ENCODE measurements at places on chromosomes 12 and 14.

- no peak for DNase-seq
Measured at GRCh38 chr12:1747609-1748008, 56.7 kb downstream of the ADIPOR2 start.

GRCh38 chr14:97282210-97283004 lies 485.2 kb downstream of the VRK1 start:
- no peak for DNase-seq

GRCh38 chr12:67803278-67803993 lies 154.9 kb downstream of the DYRK2 start:
- DNase-seq = no peak

DNA sequence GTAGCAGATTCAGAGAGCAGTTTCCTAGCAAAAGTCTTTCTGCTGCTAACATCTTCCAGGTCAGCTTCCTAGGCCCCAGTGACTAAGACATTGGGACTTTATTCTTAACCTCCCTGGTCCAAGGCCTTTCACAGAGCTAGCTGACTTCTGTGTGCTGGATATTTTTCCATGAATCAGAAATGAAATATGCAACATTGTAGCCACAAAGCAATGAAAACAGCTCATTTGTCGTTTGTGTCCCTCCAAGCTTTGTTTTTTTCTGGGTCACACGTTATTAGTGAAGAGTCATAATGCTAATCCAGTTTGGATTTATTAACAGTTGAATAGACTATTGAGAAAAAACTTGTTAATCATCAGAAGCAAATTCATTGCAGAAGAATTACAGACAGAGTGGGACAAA lies 82.4 kb downstream of the ARF6 start:
- DNase-seq = no peak

- DNase-seq = no peak
Measured at GRCh38 chr14:101176535-101177205, 273.1 kb upstream of the RTL1 start.

- no peak for DNase-seq
Measured at GRCh38 chr12:120237360-120238171, 28.0 kb downstream of the PXN start.

All from activated naive CD4-positive, alpha-beta T cell treated with anti-CD3 and anti-CD28 coated beads, Interleukin-2, amount 50 U/mL, for 16 hours (primary cell).